ENCODE measurements at places on chromosomes 2 and 18.

GRCh38 chr18:74512321-74513053 lies 16.3 kb downstream of the CNDP2 start:
- no peaks in the 10 kb centered on the region for H3K27me3 ChIP-seq
- no peaks in the 10 kb centered on the region for H3K4me1 ChIP-seq

- no peak for DNase-seq
- no peak overlapping the region for H3K4me3 ChIP-seq
- peaks cover 19% of the 10 kb centered on the region for H3K4me1 ChIP-seq
- H3K27me3 ChIP-seq = no peaks in the 10 kb centered on the region
- H3K36me3 ChIP-seq = no peaks in the 10 kb centered on the region
Observed at GRCh38 chr2:113178891-113179290, 5.1 kb downstream of the PSD4 start.

GRCh38 chr18:40949114-40949950 lies 1005.7 kb upstream of the PIK3C3 start:
- H3K4me1 ChIP-seq = no peaks in the 10 kb centered on the region
- no peaks in the 10 kb centered on the region for H3K27me3 ChIP-seq
- no peak overlapping the region for H3K27ac ChIP-seq
- no peak overlapping the region for H3K4me3 ChIP-seq
- no peaks in the 10 kb centered on the region for H3K36me3 ChIP-seq

- DNase-seq = no peak
- no peaks in the 10 kb centered on the region for H3K36me3 ChIP-seq
- H3K27me3 ChIP-seq = no peaks in the 10 kb centered on the region
- H3K4me3 ChIP-seq = no peak overlapping the region
- no peak overlapping the region for H3K27ac ChIP-seq
Observed at GRCh38 chr2:67318993-67319481, 78.1 kb upstream of the ETAA1 start.

GRCh38 chr2:110940376-110940910 lies 180.3 kb upstream of the BCL2L11 start:
- no peaks in the 10 kb centered on the region for H3K4me1 ChIP-seq
- H3K27ac ChIP-seq = no peak overlapping the region
- H3K27me3 ChIP-seq = no peaks in the 10 kb centered on the region
- no peaks in the 10 kb centered on the region for H3K36me3 ChIP-seq
- DNase-seq = no peak

GRCh38 chr2:115285416-115285815 lies 843.0 kb downstream of the DPP10 start:
- no peak overlapping the region for H3K27ac ChIP-seq
- H3K36me3 ChIP-seq = no peaks in the 10 kb centered on the region
- H3K27me3 ChIP-seq = no peaks in the 10 kb centered on the region
- no peak overlapping the region for H3K4me3 ChIP-seq
- DNase-seq = no peak

GRCh38 chr2:232459419-232460035 lies 3.6 kb downstream of the ALPI start:
- no peaks in the 10 kb centered on the region for H3K36me3 ChIP-seq
- no peak for DNase-seq
- H3K4me3 ChIP-seq = no peak overlapping the region
- no peak overlapping the region for H3K27ac ChIP-seq
- peaks cover 8% of the 10 kb centered on the region for H3K27me3 ChIP-seq

- DNase-seq = no peak
- no peaks in the 10 kb centered on the region for H3K36me3 ChIP-seq
- no peak overlapping the region for H3K27ac ChIP-seq
- no peaks in the 10 kb centered on the region for H3K27me3 ChIP-seq
Observed at GRCh38 chr18:78735131-78736014, 244.2 kb upstream of the SALL3 start.

- H3K27ac ChIP-seq = no peak overlapping the region
- no peak for DNase-seq
- H3K4me1 ChIP-seq = peaks cover 51% of the 10 kb centered on the region
Observed at GRCh38 chr2:230414302-230414701, 1.7 kb upstream of the SP100 start.

GRCh38 chr2:182971820-182972547 lies 66.3 kb downstream of the NCKAP1 start:
- H3K27me3 ChIP-seq = no peaks in the 10 kb centered on the region
- no peak overlapping the region for H3K4me3 ChIP-seq
- no peak overlapping the region for H3K27ac ChIP-seq

DNA sequence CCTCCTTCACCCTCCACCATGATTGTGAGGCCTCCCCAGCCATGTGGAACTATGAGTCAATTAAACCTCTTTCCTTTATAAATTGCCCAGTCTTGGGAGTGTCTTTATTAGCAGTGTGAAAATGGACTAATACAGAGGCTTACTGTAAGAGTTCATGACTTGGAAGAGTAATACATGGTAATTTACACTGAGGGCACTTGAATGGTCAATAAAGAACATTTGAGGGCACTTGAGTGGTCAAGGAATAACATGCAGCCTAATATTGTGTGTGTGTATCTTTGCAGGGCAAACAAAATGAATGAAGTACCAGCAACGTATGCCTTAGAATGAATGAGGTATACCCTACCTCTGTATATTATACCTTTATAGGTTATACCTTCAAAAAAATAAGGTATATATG lies 190.4 kb upstream of the SOX11 start:
- H3K4me3 ChIP-seq = no peak overlapping the region
- no peak for DNase-seq
- no peaks in the 10 kb centered on the region for H3K4me1 ChIP-seq
- H3K36me3 ChIP-seq = no peaks in the 10 kb centered on the region

- peaks cover 7% of the 10 kb centered on the region for H3K36me3 ChIP-seq
- no peak for DNase-seq
- no peak overlapping the region for H3K4me3 ChIP-seq
- H3K4me1 ChIP-seq = no peaks in the 10 kb centered on the region
Observed at GRCh38 chr2:98654699-98655495, 46.5 kb downstream of the UNC50 start.

GRCh38 chr2:180016937-180017336 lies 9.8 kb upstream of the CWC22 start:
- H3K27ac ChIP-seq = no peak overlapping the region
- no peak overlapping the region for H3K4me3 ChIP-seq
- no peaks in the 10 kb centered on the region for H3K27me3 ChIP-seq
- no peaks in the 10 kb centered on the region for H3K36me3 ChIP-seq

DNA sequence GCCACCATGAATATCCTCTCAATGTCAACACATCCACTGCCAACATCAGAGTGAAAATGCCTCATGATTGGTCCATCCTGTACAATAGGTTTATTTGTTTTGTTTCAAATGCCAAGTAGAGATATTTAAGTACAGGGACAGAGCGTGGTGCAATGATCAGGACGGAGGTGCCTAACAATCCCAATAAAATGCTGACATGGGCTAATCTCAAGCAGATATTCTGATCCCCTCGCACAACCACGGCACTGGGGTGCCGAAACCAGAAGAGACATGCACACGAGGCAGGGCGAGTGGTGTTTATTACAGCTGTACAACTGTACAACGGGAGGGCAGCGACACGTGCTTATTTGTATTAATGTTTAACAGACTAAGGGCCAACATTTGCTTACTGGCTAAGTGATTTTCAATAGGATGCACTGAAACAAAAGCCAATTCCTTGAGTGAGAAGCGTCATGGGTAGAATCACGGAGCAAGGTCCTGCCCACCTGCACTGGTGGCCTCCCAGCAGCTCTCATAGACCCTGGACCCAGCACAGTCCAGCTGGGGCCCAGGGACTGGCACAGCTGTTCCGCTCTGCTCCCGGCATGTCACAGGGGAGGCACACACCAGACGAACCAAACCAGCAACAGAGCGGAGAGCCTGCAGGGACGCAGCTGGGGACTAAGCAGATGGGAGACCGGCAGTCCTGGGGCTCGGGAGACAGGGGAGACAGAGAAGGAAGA lies 101.4 kb downstream of the HDAC4 start:
- no peaks in the 10 kb centered on the region for H3K36me3 ChIP-seq
- H3K27ac ChIP-seq = no peak overlapping the region
- H3K4me1 ChIP-seq = peaks cover 16% of the 10 kb centered on the region
- H3K4me3 ChIP-seq = no peak overlapping the region
- no peaks in the 10 kb centered on the region for H3K27me3 ChIP-seq

- DNase-seq = peak; percentile 13
- H3K4me3 ChIP-seq = no peak overlapping the region
- no peaks in the 10 kb centered on the region for H3K36me3 ChIP-seq
- H3K4me1 ChIP-seq = no peaks in the 10 kb centered on the region
- no peak overlapping the region for H3K27ac ChIP-seq
- no peaks in the 10 kb centered on the region for H3K27me3 ChIP-seq
Observed at GRCh38 chr2:238914648-238915015, 66.7 kb downstream of the TWIST2 start.

DNA sequence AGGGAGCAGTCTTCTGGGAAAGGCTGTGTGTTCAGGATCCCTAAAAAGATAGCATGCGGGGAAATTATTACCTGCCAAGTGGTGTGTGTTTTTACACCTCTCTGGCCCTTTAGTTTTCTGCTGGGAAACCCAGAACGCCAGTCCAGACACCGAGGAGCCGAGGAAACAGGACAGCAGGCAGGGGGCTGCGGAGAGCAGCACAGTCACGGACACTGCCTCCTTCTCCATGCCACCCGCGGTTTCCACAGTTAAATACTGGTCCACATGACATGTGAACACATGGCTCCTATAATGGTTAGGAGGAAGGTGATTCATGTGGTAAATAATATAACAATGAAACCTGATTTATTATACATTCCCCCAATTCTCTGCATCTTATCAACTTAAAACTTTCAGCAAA lies 20.4 kb downstream of the CNOT11 start:
- DNase-seq = no peak
- H3K4me3 ChIP-seq = no peak overlapping the region
- H3K4me1 ChIP-seq = peaks cover 3% of the 10 kb centered on the region
- no peaks in the 10 kb centered on the region for H3K27me3 ChIP-seq
- H3K27ac ChIP-seq = no peak overlapping the region

GRCh38 chr2:215746226-215746886 lies 267.0 kb downstream of the MREG start:
- H3K4me1 ChIP-seq = peaks cover 28% of the 10 kb centered on the region
- H3K27me3 ChIP-seq = no peaks in the 10 kb centered on the region
- no peak overlapping the region for H3K4me3 ChIP-seq
- no peaks in the 10 kb centered on the region for H3K36me3 ChIP-seq

DNA sequence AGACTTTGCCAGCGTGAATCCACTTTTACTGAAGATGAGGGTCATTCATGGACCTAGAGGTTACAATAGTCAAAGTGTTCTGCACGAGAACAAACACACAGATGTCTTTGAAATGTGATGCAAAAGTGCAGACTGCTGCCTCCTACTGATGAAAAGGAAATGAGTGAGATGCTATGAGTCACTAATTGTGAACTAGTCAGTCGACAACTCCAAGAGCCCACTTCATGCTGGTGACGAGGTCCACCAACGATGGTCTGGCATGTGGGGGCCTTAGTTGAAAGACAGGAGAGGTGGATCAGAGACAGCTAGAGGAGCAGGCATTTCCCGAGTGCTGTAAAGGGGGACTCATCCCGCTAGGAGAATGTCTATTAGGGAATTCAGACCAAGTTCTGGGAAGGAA lies 17.1 kb upstream of the ZNF236 start:
- no peaks in the 10 kb centered on the region for H3K36me3 ChIP-seq
- H3K27me3 ChIP-seq = no peaks in the 10 kb centered on the region

DNA sequence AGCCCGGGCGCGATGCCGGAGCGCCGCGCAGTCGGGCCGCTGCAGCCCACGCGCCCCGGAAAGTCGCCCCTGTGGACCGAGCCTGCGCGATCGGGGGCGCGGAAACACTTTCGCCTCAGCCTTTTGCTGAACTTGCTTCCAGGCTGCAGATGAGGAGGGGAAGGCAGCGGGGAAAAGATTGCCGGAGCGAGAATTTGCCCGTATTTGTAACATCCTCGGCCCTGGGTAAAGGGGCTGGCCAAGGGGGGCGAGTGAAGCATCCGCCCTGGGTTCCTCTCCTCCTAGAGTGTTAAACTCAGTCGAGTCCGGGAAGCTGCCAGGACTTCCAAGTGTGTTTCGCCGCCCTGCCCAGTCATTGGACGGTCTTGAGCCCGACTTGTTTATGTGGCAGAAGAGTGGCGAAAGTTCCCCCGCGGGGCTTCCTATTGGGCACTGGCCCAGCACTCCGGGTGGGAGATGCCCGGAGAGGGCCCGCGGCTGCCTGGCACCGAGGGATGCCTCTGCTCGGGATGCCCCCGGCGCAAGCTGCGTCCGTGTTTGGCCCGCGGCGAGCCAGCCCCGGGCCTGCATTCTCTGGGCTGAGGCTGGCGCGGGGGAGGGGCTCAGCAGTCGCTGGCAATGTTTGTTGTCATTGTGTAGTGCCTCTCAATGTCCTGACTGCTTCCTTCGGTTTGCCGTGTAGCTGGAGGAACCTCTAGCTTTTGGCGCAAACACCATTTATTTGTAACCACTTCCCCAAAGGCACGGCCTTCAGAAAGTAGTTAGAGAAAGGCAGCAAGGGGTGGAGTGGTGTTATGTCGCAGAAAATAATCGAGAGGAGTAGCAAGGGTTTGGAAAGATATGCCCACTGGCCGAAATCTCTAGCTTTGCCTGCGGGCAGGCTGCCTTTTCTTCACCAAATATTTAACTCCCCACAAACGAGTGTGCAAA lies 1.1 kb downstream of the CYBRD1 start:
- peak; percentile 88 for DNase-seq
- H3K4me1 ChIP-seq = peaks cover 35% of the 10 kb centered on the region
- peak overlapping the region; percentile 87 for H3K4me3 ChIP-seq
